ENCODE measurements at places on chromosomes 4 and X.

DNA sequence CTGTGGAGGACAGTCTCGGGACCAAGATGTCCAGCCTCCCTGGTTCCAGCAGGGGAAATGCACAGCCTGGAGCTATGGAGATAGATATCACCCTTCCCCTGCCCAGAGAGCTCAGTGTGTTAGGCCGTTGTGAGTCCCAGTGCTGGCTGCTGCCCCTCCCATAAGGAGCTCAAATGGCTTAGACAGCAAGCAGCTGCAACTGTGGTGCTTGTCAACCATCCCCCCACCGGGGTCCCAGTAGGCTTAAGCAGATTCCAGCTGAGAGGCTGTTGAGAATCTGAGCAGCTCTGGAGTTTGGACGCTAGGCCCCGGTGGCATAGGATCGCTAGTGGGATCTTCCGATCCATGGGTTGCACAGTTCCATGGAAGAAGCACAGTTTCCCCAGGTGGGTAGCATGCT lies 181.8 kb upstream of the POF1B start:
- no peak for DNase-seq

GRCh38 chr4:2827874-2828751 lies 15.5 kb upstream of the ADD1 start:
- no peak for DNase-seq

- DNase-seq: no peak
Measured at GRCh38 chrX:41602816-41603345, 85.9 kb upstream of the GPR34 start.

DNA sequence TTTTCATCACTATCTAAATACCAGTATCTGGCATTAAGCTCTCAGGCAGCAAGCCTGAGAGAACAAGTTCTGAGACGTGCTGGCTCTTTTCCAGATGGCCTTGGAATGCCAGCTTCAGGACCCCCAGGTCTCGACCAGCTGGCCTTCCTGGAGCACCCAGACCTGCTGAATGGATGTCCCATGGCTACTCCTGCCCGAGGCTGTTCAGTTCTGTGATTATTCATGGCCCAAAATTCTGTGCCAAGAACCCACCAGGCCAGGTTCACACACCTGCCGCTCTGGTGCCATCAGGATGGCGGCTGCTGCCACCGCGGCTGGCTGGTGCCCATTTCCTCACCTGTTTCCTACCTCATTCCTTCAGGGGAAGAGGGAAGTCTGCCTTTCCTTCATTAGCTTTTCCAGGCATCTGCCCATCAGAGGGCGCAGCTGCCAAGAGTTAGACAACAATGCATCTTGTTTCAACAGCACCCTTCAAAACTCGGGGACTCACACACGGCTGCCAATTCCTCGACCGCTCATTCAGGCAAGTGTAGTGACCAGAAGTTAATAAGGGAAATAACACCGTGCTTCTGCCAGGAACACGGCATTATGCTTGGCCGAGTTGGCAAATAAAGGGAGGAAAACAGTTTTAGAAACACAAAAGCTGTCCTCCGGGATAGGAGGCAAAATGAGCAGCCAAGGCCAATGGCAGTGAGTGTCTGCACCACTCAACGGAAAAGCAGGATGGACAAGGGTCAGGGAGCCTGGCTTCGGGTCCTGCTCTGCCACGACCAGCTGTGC lies 173.8 kb downstream of the NSUN7 start:
- no peak for DNase-seq

GRCh38 chr4:174713821-174714220 lies 115.2 kb downstream of the GLRA3 start:
- DNase-seq: no peak

DNA sequence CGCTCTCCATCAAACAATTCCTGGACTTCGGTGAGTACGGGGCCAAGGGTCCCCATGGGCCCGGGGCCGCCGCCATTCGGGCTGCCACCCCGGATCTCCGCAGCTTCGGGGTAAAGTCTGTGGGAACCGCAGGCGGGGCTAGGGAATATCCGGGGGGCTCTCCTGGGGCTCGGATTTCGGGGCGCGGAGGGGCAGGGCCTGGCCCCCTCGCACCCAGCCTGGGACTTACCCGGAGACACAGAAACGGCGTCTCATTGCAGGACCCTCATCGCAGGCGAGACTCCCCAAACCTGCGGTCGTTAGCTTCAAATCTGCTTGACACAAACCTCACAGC lies 413 bp downstream of the PDK3 start:
- DNase-seq: no peak

- no peak for DNase-seq
Measured at GRCh38 chr4:76857074-76857409, 40.9 kb downstream of the SOWAHB start.

GRCh38 chrX:54930291-54931049 lies 9.8 kb downstream of the TRO start:
- no peak for DNase-seq

DNA sequence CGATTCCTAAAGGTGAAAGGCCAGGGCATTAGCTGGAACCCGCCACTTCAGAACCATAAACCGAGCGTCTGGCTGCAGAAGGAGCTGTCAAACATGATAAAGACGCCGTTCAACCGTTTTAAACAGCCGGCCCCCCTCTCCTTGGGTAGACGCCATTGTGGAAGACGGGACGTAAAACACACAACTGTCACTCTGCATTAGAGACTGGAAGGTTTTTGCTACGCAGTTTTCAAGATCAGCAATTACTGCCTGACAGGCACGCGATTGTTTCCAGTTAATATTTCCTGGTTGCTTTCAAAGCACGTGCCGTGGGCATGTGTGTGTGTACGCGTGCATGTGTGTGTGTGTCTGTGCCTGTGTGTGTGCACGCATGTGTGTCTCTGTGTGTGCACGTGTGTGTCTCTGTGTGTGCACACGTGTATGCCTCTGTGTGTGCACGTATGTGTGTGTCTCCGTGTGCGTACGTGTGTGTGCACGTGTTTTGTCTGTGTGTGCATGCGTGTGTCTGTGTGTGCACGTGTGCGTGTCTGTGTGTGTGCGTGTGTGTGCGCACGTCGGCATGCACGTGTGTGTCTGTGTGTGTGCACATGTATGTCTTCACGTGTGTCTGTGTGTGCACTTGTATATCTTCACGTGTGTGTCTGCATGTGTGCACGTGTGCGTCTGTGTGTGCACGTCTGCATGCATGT lies 48.8 kb downstream of the SHOX start:
- DNase-seq: no peak

DNA sequence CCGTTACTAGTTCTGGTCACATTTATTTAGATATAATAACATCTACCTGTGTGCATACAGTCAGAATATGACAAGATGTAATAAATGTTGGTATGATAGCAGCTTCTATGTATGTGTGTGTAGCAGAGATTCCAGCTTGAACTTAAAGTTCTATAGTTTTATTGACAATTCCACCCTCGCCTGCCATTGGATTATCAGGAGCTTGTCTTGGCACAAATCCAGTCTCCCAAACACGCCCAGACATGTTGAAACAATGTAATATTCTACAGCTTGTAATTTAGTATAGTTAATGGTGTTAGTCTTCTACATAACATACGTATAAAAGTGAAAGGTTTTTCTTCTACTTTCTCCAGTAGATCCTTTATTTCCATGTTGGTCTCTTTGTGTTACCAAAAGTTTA lies 44.4 kb downstream of the BBS12 start:
- DNase-seq: no peak

DNA sequence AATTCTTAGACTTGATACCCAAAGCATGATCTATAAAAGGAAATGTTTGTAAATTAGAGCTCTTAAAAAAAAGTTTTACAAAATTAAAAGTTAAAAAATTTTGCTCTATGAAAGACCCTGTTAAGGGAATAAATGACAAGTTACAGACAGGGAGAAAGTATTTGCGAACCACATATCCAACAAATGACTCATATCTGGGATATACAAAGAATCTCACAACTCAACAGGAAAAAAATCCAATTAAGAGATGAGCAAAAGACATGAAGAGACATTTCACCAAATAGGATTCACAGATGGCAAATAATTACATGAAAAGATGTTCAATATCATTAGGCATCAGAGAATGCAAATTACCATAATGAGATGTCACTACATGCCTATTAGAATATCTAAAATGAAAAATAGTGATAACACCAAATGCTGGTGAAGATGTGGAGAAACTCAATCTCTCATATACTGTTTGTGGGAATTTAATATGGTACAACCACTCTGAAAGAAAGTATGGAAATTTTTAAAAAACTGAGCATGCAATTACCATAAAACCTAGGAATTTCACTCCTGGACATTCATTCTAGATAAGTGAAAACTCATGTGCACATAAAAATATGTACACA lies 100.8 kb upstream of the EOLA2 start:
- DNase-seq: no peak

DNA sequence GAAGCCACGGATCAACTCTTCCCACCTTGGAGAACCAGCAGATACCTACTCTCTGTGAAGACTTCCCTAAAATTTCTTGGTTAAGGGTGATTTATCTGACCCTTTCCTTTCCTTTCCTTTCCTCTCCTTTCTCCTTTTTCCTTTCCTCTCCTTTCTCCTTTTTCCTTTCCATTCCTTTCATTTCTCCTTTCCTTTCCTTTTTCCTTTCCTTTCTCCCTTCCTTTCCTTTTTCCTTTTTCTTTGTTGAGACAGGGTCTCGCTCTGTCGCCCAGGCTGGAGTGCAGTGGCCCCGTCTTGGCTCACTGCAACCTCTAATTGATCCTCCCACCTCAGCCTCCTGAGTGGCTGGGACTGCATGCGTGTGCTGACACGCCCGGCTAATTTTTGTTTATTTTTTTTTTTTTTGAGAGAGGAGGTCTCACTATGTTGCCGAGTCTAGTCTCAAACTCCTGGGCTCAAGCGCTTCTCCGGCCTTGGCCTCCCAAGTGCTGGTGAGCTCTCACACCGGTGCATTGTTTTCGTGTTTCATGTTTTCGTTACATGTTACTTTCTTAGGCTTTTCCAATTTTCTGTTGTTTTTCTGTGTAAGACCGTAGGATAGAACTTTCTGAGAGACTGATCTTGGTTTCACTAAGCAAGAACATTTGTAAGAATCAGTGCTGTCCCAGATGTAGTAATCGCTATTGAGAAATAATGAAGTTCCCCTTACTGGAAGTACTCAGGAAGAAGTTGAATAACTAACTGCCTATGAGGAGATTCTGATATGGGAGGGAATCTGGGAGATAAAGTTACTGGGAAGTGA lies 2.0 kb downstream of the TMEM165 start:
- DNase-seq: no peak

DNA sequence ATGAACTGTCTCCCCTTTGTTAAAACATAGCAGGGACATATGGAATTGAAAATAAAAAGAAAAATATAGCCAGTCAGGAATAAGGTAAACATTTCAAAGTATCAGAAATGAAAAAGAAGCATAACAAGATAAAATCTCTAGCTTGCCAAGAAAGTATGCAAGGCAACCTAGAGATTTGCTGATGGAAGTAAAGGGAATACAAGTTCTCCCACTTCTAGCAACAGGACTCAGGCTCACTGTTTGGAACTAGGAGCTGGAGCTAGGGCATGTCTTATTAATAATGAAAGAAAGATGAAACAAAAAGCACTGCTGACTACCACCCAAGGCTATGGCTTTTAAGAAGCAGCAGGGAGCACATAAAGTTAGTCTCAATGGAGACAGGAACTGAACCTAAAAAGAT lies 18.2 kb downstream of the ANKRD50 start:
- no peak for DNase-seq

DNA sequence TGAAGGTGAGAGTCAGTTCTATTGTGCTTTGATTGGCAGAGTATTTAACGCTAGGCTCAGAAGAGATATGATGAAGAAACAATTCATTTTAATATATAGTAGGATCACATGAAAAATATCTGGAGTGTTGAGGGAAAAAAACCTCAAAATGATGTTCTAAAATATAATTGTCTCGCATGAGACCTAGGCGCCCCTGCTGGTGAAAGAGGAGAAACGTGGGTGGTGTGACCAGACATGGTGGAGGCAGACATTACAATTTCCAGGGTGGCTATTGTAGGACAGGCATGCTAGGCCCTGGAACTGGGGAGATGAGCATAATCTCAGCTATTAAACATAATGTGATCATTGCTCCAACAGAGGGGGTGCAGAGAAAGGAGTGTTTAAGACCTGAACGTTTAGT lies 210.0 kb downstream of the HS3ST1 start:
- DNase-seq: no peak

DNA sequence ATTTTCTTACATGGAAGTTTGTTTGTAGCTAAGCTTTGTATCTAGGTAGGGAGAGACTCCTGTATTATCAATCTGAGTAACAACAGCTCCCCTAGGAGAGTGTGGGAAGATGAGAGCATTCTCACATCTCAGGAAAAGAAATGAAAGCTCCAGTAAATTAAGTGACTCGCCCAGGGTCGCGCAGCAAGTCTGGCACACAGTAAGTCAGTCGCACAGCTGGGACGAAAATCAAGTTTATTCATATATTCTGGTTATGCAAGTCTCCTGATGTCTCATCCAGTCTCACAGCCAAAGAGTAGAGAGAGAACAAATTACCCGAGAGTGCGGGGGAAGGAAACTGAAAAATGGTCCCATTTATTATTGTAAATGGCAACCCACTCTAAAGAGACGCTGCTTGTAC lies 216.1 kb downstream of the STK32B start:
- no peak for DNase-seq

GRCh38 chr4:732911-733630 lies 27.4 kb downstream of the PCGF3 start:
- DNase-seq: no peak

DNA sequence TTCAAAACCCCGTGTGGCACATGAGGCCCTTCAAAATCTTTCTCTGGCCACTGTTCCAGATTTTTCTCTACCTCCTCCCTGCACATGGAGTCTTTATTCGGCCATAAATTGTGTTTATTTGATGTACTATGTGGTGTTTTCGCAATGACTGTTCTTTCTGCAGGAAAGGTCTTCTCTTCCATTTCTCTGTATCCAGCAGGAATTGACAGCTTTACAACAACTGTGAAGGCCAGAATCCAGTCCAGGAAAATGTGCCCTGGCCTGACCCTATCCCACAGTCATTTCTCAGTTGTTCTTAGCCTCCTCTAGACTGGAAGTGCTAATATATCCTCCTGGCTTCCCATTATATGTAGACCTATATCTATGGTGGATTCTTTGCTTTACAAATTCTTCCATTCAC lies 191.4 kb downstream of the COL25A1 start:
- no peak for DNase-seq

GRCh38 chr4:17497890-17498523 lies 13.9 kb downstream of the QDPR start:
- DNase-seq: no peak

- no peak for DNase-seq
Measured at GRCh38 chr4:79964020-79964399, 109.0 kb downstream of the ANTXR2 start.

GRCh38 chr4:188552741-188553275 lies 413.6 kb downstream of the TRIML1 start:
- DNase-seq: no peak

- DNase-seq: no peak
Measured at GRCh38 chrX:143304025-143304424, 213.2 kb downstream of the SPANXN3 start.

DNA sequence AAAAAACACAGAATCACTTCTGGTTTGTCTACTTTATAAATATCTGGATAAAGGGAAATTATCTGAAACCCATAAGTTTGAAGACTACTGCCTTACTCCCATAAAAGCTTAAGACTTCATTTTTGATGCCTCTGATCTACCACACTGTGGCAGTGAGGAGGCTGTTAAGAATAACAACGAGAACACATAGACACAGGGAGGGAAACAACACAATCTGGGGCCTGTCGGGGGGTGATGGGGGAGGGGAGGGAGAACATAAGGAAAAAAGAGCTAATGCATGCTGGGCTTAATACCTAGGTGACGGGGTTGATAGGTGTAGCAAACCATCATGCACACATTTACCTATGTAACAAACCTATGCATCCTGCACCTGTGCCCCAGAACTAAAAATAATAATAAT lies 573.7 kb downstream of the GBA3 start:
- DNase-seq: no peak
